Activated CD4-positive, alpha-beta T cell treated with anti-CD3 and anti-CD28 coated beads, Interleukin-2, amount 50 U/mL, for 48 hours (primary cell): ENCODE measurements at places on chromosomes 2 and 18.

GRCh38 chr2:238861013-238861730 lies 13.3 kb downstream of the TWIST2 start:
- no peak for DNase-seq

DNA sequence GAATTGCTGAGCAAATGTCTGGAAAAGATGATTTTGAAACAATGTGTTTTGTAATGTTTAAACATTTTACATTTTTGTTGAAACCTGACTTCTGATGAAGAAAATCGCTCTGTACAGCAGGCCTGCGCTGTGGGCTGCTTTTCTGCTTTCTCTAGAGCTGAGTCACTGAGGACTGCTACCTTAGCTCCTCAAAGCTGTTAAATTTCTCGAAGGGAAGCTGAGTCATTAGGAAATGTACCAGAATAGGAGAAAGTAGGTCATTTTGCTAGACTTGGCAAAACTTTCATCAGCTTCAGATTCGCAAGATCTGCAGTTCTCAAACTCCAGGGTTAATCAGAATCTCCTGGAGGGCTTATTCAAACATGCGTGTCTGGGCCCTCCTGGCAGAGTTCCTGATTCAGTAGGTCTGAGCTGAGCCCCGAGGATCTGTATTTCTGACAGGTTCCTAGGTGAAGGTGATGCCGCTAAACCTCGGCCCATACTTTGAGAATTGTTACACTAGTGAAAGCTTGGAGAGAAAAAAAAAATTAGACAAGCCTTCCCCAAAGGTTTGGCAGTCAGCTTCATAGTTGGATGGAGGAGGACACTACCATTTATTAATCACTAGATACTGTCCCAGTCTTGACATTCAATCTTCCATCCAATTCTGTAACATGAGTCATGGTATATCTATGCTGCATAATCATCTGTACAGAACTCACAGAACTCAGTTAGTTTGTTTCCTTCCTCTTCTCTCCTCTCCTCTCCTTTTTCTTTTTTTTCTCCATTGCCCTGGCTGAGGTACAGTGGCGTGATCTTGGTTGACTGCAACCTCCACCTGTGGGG lies 297.6 kb downstream of the PARD3B start:
- DNase-seq: peak; percentile 41

DNA sequence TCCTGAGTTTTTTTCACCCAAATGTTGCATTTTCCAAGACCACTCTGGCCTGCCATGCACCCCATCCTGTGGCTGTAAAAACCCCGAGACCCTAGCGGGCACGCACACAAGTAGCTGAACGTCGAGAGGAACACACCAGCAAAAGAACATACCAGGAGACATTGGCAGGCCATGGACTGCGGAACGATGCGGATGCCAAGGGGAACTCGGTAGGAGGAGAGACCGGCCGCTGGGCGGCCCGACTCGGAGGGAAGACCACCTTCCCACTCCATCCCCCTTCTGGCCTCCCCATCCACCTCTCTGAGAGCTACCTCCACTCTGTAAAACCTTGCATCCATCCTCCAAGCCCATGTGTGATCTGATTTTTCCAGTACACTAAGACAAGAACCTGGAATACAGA lies 105.5 kb upstream of the CELF4 start:
- DNase-seq: no peak

GRCh38 chr2:3349211-3349693 lies 28.4 kb downstream of the EIPR1 start:
- no peak for DNase-seq

GRCh38 chr2:3440477-3440876 lies 61.0 kb downstream of the TRAPPC12 start:
- DNase-seq: no peak

DNA sequence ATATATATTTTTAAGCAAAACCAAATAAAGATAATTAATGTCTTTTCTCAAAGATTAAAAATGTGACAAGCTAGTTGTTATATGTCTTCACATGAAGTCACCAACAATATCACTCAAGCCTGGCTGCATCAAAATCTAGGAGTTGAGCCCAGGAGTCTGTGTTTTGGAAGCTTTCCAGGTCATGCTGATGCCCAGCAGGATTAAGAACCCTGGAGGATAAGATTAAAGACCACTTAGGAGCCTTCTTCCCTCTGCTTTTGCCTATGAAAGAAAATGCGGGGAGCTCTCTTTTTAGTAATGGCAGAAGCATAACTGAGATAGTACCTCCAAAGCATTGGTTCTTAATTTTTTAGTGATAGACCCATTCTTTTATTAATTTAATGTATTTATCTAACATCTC lies 157.4 kb downstream of the ASXL3 start:
- no peak for DNase-seq

GRCh38 chr18:7273301-7273921 lies 42.5 kb downstream of the LRRC30 start:
- DNase-seq: no peak

- no peak for DNase-seq
These were observed 136.5 kb upstream of the FN1 start for GRCh38 chr2:215572341-215572848.

DNA sequence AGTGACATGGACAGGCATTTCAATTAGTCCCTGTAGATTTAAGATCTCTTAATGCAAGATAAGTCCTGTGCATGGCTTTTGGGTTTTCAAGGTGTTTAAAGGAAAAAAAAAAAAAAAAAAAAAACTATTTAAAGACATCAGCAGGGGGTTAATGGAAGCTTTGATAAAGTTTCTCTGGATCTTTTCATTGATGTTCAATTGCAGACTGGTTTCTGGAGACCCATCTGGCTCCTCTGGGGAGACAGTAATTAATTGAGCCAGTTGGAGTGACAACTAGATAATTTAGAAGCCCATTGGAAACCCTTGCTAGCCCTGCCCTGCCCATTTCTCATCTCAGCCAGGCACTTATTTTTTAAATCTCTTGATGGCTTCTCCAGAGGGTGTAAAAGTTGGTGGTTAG lies 98.7 kb downstream of the EPHA4 start:
- DNase-seq: no peak

GRCh38 chr2:151664520-151664919 lies 69.8 kb downstream of the NEB start:
- no peak for DNase-seq

DNA sequence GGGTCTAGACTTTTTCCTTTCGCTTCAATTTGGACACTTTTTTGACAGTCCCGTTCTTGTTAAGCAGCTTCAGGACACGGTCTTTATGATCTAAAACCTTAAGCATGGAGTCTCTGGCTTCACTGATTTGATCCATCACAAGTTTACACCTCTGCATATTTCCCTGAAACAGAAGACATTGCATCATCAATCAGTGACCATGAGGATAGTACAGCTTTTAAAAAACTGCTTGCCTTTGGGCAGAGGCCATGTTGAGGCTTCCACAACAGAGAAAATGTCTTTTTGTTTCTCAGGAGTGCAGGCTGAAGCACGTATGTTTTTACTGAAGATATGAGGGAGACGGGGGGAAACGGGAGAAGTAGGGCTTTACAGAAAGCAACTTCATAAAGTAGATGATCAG lies 56.2 kb upstream of the AMMECR1L start:
- no peak for DNase-seq

DNA sequence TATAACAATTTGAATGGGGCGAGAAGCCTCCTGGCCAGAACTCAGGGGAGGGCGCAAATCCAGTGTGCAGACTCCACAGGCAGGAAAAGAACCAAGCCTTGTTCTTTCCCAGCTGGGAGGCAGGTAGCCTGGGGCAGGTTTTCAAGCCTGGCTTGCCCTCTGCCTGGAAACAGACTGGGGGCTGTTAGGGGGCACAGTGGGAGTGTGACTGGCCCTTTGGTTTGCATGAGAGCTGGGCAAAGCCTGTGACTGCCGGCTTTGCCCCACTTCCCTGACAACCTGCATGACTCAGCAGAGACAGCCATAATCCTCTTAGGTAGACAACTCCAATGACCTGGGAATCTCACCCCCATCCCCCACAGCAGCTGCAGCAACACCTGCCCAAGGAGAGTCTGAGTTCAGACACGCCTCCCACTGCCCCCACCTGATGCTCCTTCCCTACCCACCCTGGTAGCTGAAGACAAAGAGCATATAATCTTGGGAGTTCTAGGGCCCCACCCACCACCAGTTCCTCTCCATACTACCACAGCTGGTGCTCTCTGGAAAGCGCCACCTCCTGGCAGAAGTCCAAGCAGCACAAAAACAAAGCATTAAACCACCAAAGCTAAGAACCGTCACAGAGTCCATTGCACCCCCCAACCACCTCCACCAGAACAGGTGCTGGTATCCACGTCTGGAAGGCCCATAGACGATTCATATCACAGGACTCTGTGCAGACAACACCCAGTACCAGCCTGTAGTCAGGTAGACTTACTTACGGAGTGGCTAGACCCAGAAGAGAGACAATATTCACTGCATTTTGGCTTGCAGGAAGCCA lies 402.5 kb downstream of the STK39 start:
- DNase-seq: no peak

DNA sequence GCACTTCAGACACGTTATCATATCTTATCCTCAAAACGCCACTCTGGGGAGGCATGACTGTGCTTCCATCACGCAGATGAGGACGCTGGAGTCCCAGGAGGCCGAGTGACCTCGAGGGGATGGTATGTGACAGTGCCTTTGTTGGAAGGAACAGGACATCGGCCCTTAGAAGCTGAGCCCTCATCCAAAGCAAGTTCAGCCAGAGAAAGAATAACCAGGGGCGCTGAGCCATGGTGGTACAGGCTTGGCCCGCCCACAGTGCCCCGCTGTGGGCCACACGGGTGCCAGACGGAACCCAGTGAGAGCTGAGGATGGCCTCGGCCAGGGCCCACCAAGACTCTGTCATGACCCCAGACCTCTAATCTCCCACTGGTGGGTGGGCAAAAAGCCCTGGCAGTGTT lies 31.3 kb downstream of the HS1BP3 start:
- DNase-seq: no peak

GRCh38 chr2:161239326-161240109 lies 68.7 kb upstream of the PSMD14 start:
- no peak for DNase-seq

GRCh38 chr2:215851082-215851481 lies 162.3 kb downstream of the MREG start:
- DNase-seq: no peak

DNA sequence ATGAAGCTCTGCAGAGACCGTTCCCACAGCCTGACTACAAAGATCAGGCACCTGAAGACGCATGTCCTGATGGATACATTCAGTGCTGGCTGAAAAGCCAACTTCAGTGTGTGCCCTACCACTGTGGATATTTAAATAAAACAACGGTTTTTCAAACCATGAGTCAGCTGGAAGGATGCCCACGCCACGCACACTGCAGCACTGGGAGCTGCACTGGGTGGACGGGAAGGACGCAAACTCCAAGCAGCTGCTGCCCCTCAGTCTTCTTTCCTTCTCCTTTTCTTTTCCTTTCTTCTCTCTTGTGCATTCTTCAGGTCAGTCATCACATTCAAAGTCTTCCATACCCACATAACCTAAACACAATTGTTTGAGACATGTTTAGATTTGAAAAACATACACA lies 7.9 kb downstream of the TMEM18 start:
- no peak for DNase-seq

GRCh38 chr2:238247841-238248453 lies 8.1 kb upstream of the HES6 start:
- DNase-seq: no peak

- no peak for DNase-seq
These were observed 29.3 kb downstream of the CYP26B1 start for GRCh38 chr2:72118386-72118785.

DNA sequence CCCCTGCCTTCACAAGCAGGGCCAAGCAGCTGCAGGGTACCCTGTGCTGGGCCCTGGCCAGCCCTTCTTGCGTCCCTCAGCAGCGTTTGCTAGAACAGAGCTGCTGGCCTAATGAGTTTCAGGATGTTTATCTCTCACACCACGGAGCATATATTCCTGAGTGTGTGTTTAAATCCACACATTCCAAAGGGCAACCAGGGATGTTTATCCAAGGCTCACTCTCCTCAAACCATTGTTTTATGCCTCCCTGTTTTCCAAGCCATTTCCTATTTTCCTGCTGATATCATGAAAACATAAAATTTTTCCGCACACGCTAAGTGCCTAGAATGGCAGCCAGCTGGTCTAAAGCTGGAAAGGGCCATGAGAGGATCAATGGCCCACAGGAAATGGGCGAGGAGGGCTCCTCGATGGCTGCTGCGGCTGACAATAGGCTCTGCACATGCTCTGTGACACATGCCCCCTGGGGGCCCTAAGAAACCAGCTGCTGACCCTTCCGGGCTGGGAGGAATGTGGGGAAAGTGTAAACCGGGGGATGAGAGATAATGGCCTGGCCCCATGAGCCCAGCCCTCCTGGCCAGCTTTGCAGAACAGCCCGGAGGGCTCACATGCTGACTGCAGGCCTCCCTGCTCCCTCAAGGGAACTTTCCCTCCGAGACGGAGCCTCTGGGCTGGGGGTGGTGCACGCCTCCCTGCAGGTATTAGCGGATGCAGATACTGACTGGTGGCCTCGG lies 194.0 kb downstream of the NDUFA10 start:
- DNase-seq: no peak

DNA sequence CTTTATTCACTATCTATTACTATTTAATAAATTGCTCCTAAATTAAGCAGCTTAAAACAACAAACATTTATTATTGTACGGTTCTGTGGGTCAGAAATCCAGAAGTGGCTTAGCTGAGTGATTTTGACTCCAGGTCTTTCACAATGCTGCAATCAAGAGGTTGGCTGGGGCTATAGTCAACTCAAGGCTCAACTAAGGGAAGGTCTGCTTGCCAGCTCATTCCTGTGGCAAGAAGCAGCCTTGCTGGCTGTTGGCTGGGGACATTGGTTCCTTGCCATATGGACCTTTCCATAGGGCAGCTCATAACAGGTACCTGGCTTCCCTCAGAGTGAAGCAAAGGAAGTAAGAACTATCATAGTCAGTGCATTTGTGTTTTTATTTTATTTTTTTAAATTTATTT lies 5.0 kb upstream of the MRPL19 start:
- DNase-seq: no peak

- DNase-seq: no peak
These were observed 8.2 kb downstream of the MALL start for GRCh38 chr2:110107092-110108079.

DNA sequence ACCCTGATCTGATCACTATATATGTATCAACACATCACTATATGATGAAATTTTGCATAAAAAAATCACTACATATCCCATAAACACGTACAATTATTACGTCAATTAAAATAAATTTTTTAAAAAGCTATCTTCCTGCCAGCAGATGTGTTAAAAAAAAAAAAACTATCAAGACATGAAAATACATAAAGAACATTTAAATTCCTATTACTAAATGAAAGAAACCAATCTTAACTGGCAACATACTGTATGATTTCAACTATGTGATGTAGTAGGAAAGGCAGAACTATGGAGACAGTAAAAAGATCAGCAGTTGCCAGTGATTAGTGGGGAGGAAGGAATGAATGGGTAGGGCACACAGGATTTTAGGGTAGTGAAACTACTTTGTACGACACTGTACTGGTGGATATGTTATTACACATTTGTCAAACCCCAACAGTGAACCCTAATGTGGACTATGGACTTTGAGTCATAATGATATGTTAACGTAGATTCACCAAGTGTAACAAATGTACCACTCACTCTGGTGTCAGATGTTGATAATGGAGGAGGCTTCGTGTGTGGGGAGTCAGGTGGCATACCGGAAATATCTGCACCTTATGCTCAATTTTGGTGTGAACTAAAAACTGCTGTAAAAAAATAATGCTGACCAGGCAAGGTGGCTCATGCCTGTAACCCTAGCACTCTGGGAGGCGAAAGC lies 27.4 kb downstream of the USP34 start:
- no peak for DNase-seq

- DNase-seq: no peak
These were observed 43.8 kb upstream of the PPP4R1 start for GRCh38 chr18:9658087-9658641.

- no peak for DNase-seq
These were observed 131.6 kb upstream of the DOCK10 start for GRCh38 chr2:225173909-225174308.

- no peak for DNase-seq
These were observed 436.6 kb upstream of the NRP2 start for GRCh38 chr2:205245652-205246051.
